Cortex of kidney (tissue), 1 donor: ENCODE measurements at places on chromosomes 7 and 10.

DNA sequence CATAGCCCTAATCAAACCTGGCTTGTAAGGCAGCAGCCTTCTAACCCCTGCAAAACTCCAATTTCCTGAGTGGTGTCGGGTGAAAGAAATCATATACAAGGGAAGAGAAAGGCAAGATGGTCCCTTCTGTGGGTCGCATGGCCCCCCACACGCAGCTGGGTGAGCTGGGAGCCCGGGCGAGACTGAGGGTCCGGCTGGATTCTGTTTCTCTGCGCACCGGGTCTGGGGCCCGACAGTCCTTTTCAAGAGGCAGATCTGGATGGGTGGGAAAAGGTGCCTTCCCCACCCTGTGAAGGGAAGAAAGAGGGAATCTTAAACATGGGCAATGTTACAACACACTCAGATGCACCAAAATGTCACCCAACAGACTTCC lies 18.5 kb downstream of the WDR86 start:
- no peak for DNase-seq

GRCh38 chr10:45640941-45641340 lies 31.6 kb downstream of the ZFAND4 start:
- DNase-seq = no peak

DNA sequence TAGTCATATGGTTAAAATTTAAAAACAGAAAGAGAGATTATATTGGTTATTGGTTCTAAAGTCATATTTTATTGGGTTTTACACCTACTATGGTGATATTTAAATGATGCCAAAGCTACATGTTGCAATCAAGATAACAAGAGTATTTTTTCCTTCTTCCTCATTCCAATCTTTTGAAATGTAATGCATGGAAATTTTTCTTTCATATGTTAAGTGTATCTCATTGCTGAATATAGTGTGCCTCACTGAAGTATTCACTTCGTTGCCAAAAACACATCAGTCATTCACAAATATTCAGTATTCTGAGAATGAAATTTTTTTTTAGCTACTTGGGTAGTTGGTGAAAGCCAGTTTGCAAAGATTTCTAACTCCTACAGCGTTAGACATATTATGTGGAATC lies 19.5 kb downstream of the HDAC9 start:
- no peak for DNase-seq

GRCh38 chr10:59654007-59654406 lies 55.6 kb downstream of the SLC16A9 start:
- no peak for DNase-seq

DNA sequence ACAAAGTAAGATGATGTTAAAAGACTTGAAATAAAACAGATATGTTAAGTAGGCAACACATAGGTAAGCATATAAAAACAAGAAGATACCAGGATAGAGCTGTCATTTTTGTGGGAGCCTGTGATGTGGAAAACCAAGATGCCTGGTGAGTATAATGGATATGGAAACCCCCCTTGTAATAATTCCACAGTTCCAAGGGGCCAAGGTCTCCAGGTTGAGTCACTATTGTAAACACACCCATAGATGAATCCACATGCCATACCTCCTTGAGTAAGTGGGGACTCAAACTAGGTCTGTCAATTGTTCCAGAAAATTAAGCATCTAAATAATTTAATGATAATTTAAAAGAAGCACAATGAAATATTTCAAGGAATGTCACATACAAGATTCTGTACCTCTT lies 15.9 kb downstream of the CAV1 start:
- no peak for DNase-seq
